Upper lobe of right lung (tissue), 1 donor: ENCODE measurements at places on chromosomes 1 and 21. TPM values are rescaled to one million over a fixed set of nuclear protein-coding genes. Genes with fewer than 3 reads are reported as not detected.

- no peak overlapping the region for H3K4me3 ChIP-seq
- no peak for DNase-seq
- no peaks in the 10 kb centered on the region for H3K36me3 ChIP-seq
Measured at GRCh38 chr1:244362476-244362875, 89.2 kb downstream of the ADSS2 start.

- H3K27ac ChIP-seq, result no peak overlapping the region
- no peaks in the 10 kb centered on the region for H3K36me3 ChIP-seq
- no peak for DNase-seq
- H3K4me1 ChIP-seq, result no peaks in the 10 kb centered on the region
- H3K27me3 ChIP-seq, result no peaks in the 10 kb centered on the region
- H3K4me3 ChIP-seq, result no peak overlapping the region
Measured at GRCh38 chr21:34980423-34981115, 68.5 kb downstream of the RUNX1 start.

DNA sequence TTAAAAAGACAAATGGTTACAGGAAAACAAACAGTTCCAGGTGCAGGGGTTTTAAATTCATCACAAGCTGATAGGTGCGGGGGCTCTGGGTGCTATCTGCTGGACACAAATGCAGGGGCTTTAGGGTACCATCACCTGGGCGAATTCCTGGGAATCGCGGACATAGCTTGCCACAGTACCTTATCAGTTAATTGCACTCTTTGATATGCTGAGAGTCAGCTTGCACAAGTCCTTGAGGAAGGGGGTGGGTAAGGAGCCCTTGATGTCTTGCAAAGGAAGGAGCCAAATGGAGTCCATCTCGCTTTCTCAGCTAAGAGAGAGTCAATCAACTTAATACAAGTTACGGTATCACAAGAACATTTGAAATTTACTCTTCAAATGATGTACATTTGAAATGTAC lies 25.4 kb upstream of the TMEM54 start:
- DNase-seq, result no peak
- peaks cover 18% of the 10 kb centered on the region for H3K4me1 ChIP-seq
- no peaks in the 10 kb centered on the region for H3K36me3 ChIP-seq
- peaks cover 17% of the 10 kb centered on the region for H3K27me3 ChIP-seq
- H3K4me3 ChIP-seq, result no peak overlapping the region

The TMPRSS2 gene
- 83.6 TPM for total RNA-seq
